ENCODE measurements at places on chromosomes 16 and 17.

GRCh38 chr16:17271687-17272086 lies 199.1 kb downstream of the XYLT1 start:
- DNase-seq = no peak

- DNase-seq = no peak
Measured at GRCh38 chr16:71493213-71493612, 4.1 kb upstream of the ZNF19 start.

DNA sequence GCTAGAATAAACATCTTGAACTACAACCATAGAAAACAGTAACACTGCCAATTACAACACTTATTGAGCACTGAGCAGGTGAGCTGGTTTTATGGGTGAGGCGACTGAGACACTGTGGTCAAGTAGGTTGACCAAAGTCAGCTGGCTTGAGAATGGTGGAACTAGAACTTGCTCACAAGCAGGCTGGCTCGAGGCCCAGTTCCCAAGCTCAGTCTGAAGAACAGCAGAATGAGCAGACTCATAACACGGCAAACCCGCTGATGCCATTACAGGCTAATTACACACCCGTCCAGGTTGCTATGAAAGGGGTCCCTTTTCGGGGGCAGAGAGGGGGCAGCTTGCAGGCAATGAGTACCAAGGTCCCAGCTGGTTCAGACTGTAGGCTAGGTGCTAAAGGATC lies 6.5 kb downstream of the ZZEF1 start:
- no peak for DNase-seq

DNA sequence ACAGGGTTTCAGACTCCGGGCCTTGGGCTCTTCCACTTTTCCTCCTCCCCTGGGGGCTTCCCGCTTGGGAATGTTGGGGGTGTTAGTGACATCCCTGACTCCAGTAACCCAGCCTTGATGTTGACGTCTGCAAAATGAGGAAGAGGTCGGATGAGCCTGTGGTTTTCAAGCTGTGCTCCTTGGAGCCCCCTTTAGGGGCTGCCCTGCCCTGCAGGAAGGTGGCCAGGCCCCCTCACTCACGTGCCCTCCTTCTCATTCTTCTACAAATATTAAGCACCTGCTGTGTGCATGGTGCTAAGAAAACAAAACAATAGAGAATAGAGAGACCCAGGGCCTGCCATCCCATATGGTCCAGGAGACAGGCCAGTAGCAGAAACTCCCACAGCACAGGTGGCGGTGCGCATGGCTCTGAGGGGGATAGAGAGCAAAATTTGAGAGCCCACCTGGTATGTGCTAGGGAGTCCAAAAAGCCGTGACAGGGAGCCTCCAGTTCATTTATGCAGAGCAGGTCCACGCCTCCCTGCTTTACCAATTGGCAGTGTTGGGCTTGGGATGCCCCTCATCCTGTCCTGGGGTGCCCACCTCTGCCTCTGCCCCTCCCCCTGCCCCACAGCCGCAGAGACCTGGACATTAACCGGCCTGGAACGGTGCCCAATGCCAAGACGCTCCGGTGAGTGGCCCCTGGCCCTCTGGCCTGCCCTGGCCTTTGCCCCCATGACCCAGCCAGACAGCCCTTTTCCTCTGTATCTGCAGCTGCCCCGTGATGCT lies 7.4 kb downstream of the NDRG4 start:
- DNase-seq = no peak

DNA sequence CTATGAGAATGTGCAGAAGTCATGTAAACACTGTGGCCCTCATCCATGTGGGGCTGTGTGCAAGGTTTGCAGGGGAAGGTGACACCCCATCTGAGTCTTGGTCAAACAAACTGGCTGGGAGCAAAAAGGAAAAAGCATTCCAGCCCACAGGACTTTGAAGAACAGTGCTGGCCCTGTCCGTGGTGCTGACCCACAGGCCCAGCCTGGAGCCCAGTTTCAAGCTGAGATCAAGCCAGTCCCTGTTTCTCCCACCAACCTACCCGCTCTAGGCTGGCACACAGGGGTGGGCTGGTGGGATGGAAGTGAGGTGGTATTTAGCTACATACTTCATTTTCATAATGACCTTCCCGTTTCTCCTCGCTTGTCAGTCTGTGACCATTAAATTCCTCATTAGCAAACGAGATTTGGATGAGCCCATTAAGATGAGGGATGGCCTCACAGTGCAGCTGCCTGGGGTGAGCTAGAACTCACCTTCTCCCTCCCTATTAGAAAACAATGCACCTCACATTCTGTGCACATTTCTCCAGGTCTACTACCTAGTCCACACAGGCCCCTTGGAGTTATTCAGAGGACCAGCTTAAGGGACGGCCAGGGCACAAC lies 12.6 kb upstream of the RPL38 start:
- no peak for DNase-seq

DNA sequence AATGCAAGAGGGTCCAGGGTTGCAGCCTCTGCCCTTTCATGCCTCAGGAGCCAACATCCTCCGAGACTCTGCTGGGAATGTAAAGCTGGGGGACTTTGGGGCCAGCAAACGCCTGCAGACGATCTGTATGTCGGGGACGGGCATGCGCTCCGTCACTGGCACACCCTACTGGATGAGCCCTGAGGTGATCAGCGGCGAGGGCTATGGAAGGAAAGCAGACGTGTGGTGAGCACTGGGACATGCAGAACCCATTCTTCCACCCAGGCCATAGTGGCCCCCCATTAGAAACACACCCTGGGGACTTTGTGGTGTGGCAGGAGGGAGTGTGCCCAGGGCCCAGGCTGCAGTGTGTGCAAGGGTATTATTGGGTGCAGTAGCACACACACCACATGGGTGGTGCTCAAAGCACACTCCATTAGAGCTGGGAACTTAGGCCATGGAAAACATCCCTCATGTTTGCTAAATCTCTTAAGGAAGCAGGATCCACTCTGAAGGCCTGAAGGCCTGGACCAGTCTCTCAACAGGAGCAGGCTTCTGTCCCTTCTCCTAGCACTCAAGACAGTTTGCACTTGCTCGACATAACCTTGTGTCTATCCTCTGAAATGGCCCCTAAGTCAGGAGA lies 7.6 kb downstream of the LIMD2 start:
- no peak for DNase-seq

GRCh38 chr17:44628243-44629188 lies 27.8 kb upstream of the MEIOC start:
- DNase-seq = no peak

- no peak for DNase-seq
Measured at GRCh38 chr16:84527532-84528269, 23.2 kb upstream of the MEAK7 start.

DNA sequence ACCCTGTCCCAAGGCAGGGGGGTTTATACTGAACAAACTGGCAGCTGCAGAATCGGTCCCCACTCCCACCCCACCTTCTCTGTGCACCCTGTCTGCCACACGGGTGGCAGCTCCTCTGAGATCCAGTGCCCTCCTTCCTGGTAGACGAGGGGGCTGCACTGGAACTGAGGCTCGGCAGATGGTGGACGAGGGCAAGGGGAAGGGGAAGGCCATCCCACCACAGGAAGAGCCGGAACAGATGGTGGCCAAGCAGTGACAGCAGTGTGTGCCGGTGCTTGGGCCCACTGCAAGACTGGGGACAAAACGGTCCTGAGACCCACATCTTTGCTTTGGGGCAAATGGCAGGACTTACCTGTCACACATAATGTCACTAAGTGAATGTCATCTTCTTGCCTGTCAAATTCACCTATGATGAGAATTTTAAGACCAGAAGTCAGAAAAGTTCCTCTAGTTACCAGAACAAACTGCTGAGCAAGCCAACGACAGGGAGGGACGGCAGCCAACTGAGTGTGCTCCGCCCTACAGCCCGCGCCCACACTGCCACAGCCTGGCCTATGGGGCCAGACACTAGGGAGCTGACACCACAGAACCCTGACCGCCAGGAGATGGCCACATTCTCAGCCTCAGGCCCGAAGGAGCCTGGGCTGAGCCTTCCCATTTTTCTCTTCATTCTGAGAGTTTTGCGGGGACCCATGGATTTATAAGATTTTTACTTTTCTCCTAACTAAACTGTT lies 14.4 kb downstream of the NTAN1 start:
- DNase-seq = no peak

GRCh38 chr16:84277244-84277823 lies 17.3 kb upstream of the WFDC1 start:
- peak; percentile 40 for DNase-seq

- DNase-seq = no peak
Measured at GRCh38 chr16:83807327-83807709, 460 bp upstream of the HSBP1 start.

DNA sequence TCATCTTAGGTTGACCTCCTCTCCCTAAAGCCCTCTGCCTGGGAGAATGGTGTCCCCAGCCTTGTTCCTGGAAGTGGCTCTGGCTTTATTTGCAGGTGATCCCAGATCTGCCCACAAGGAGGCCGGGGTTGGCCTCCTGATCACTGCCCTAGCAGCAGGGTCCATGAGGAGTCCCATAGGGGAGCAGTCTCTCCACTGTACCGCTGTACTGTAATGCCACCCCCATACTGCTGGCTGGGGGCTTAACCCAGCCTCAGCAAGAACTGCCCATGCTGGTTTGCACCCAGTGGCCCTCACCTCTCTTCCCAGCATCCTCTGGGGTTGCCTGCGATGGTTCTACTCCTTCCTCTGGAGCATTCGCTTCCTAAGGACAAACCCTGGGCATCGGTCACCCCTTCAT lies 39.1 kb downstream of the PSME3IP1 start:
- peak; percentile 49 for DNase-seq

- no peak for DNase-seq
Measured at GRCh38 chr17:59038734-59039133, 67.9 kb downstream of the TRIM37 start.
